ENCODE measurements at places on chromosomes 6 and 20.

DNA sequence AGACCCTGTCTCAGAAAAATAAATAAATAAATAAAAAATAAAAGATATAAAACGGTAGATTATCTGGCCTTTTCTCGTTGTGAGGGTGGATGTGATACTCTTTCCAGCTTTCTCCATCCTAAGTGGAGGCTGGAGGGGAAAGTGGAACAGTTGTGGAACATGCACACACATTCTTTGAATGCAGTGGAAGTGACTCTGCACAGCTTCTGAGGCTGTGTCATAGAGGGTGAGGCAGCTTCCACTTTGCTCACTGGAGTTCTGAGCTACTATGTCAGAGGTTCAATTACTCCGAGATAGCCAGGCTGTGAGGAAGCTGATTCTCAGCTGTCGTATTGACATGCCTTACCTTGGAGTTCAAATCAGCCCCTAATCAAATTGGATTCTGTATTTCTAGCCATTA lies 82.2 kb downstream of the CHMP4B start:
- DNase-seq = no peak

- no peak for DNase-seq
Measured at GRCh38 chr20:15862178-15862577, 711.1 kb downstream of the KIF16B start.

DNA sequence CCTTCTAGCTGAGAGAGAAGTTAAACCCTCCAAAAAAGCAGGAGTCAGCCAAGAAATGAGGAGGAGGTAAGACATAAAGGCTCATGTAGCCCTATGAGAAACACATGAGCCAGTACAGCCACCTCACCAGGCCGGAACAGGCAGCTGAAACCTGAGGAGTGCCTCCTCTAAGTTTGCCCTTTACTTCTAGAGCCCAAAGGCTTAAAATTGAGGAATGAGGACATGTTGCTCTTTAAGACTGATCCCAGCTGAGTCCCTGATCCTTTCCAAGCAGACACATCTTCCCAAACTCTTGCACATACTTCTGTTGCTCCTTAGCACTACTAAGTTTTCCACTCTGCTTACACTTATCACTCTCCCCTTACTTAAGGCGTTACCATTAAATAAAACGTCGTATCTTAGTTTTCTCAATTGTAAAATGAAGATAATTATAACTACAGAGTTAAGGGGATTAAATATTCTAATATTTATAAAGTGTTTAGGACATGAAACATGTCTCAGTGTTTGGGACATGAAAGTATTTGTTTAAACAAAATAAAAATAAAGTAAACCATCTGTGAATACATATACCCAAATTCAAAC lies 124.0 kb downstream of the OGFRL1 start:
- DNase-seq = no peak

DNA sequence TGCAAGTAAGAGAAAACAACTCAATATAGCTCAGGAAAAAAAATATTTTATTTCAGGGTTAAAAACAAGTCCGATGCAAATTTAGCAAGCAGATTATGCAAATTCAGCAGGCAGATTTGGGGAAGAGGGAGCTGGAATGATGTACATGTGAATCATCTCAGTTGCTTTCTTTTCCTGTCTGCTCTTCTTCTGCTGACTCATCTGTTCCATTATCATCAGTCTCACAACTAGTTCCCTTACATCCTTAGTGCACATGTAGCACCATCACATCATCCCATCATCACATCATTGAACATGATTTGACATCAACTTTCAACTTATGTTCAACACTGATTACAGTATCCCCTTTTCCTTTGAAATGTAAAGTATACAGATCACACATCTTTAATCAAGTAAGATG lies 11.5 kb upstream of the DEFB113 start:
- no peak for DNase-seq

DNA sequence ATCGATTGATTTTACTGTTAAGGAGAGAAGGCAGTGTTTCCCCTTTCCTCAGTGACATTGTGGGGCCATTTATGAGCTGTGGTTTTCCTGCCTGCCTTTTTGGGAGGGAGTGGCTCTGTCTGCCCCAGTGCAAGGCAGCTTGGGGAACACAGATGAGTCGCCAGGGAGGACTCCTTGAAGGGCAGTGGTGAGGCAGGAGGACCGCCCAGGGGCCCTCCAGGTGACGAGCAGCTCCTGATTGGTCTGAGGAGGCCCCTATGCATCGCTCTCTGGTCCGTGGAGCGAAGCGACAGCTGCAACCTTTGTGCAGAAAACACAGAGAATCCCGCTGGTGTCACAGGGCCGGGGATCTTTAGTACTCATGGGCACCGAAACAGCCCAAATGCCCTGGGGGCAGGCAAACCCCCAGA lies 100.3 kb downstream of the TMEM242 start:
- DNase-seq = no peak

- peak; percentile 70 for DNase-seq
Measured at GRCh38 chr6:163759542-163759941, 345.0 kb downstream of the QKI start.

GRCh38 chr20:23225407-23226060 lies 125.1 kb upstream of the NXT1 start:
- DNase-seq = no peak
